NCI-H1092 treated with DMSO at 0.1 percent for 48 hours (cell line): ENCODE measurements at places on chromosomes 3 and 15.

DNA sequence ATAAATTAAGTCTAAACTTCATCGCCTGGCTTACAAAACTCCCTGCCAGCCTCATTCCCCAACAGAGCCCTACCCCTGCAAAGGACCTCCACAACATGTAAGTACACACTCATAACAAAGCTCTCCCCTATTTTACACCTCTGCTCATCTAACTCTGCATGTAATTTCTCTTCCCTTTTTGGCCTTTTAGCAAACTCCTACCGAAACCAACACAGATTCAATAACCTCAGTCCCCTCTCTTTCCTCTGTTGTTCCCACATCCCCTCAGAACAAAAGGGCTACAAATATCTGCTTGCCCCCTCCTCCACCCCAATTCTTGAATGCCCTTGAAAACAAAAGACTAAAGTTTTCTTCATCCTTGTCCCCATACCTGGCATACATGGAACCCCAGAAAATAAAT lies 662 bp downstream of the UBL7 start:
- no peak for DNase-seq

GRCh38 chr15:53196242-53196641 lies 406.1 kb upstream of the ONECUT1 start:
- DNase-seq = no peak

GRCh38 chr3:189625071-189625470 lies 6.1 kb upstream of the TP63 start:
- no peak for DNase-seq

- DNase-seq = no peak
Measured at GRCh38 chr3:9077029-9077428, 113.8 kb upstream of the RAD18 start.

DNA sequence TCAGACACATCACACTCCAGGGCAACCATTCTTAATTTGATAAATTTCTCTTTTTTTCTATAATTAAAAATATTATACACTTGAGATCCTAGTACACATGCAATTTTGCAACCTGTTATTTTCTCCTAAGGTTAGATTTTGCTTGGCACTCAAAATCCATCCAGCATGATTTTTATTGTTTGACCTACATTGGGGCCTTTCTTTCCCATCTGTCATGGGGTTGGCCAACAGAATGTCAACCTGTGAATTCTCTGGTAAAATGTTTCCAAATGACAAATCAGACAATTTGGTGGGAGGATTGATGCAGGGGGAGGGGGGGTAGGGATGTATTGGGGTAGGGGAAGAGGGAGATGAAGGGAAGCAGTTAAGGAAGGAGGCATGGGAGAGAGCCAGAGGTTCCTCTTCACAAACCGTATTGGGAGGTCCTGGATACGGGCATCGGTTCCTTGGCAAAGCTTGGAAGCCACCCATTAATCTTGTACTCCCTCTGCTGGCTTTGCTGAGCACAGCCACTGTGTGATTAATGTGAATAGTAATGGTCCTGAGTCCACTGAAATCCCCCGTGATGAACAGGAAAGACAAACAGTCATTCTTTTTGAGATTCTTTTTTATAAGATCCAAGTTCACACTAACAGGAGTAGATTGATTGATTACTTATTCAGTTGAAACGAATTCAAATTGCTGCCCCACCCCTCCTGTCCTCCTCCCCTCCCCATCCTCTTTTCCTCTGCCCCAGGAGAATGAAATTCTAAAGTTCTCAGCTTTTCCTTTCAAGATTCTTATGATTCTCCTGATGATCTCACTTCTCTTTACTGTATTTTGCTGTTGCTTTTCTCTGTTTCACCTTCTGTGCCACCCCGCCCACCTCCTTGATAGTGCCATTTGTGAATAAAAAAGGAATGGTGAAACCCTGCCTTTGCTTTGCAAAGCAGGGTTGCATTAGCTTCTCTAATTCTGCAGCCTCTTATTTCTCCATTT lies 82.2 kb upstream of the SLC25A26 start:
- DNase-seq = peak; percentile 38

DNA sequence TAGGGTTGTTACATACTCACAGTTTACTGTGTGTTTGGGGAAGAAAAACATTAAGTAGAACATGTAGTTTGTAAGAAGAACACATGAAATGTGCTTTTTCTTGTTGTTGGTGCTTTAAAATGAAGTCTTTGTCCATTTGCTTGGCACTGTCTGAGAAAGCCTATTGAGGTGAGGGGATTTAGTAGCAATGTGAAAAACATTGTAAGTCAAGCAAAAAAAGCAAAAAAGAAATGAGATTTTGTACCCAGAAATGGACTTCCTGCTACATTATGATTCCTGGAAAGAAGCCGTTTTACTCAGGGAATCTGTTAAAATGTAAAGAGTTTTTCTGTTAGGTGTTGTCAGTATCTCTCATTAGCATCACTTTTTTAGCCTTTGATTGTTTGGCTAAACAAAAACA lies 59.9 kb downstream of the KAT2B start:
- DNase-seq = no peak

DNA sequence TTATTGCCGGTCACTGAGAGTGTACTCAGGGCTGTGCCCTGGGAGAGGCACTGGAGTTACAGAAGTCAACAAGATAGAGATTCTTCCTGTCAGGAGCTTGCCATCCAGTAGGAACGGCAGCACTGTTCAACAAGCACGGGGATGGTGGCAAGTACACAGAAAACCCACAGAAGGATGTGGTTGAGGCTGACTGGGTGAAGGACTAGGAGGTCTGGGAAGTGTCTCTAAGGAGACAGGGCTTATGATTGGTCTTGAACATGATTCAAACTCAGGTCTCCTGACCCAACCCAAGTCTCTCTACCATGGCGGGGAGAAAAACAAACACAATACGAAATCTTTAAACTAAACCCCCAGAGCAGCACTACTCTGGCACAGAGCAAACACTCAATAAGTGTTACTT lies 37.6 kb downstream of the ERICH6 start:
- DNase-seq = no peak

DNA sequence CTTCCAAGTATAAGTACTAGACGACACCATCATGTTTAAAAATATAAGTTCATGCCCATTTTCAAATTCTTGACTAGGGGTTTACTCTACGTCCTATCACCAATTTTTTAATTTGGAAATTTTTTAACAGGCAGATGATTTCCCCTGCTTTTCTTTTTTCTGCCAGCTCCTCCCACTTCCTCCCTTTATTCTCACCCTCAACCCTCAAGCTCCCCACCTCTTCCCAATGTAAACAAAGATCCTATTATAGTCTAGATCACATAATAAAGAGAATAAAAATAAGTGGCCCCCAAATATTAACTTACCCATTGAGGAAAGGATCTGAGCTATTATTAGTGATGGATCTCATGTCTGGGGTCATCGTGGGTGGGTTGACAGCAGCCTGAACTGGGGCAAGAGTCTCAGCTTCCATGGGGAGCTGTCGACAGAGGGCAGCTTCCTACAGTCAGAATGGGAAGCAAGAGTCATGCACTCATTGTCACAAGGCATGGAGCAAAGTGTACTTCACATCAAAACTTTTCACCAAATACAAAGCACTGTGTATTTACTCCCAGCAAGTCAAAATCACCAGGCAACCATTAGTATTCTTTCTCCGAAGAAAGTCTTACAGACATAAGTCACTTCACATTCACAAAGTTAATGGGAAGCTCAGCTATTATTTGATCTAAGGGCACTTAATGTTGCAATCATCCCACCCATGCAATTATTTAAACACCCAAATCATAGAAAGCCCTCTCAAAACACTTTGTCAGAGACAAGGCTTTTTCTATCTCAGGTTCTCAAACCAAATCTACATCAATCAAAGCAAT lies 53.2 kb downstream of the TM4SF4 start:
- DNase-seq = no peak

- DNase-seq = no peak
Measured at GRCh38 chr3:164096352-164096751, 981.9 kb downstream of the SI start.

- no peak for DNase-seq
Measured at GRCh38 chr3:130935761-130936492, 42.0 kb downstream of the ATP2C1 start.

DNA sequence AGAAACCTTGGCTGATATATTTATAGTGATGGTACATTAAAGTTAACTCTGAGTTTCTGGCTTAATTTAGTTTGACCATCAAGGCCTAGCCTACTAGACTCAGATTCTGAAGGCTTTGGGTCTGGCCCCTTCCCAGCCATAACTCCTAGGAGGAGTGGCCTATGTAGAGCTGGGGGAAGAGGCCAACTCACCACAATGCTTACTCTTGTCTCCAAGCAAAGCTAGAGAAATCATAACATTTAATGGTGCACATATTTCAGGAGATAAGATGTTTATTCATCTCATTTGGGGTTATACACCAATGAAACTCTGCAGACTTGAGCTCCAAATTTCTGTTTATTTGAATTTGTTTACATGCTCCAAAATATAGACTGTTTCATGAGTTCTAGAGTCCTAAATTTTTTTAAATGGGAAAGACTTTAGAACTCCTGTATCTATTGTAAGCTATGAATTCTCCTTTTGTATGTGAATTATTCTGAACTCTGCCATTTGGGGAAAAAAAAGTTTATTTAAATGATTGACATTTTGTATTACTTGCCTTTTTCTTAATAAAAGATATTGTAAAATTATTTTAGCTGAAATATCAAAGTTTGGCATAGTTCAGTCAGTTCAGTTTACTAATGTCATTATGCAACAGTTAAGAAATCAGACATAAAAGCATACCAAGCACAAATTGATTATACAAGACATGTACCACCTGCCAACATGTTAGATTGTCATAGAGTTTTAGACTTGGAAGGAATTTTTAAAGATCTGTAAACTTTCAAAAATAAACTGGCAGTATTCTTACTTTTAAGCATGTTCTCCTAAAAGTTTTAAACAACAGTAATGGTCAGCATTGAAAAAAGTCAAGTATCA lies 143.4 kb upstream of the NR2E3 start:
- DNase-seq = no peak

GRCh38 chr3:132522353-132522752 lies 74.7 kb upstream of the ACKR4 start:
- DNase-seq = no peak

- DNase-seq = no peak
Measured at GRCh38 chr15:100001405-100001804, 268.2 kb upstream of the LYSMD4 start.

GRCh38 chr3:98875535-98875934 lies 26.0 kb downstream of the DCBLD2 start:
- no peak for DNase-seq

DNA sequence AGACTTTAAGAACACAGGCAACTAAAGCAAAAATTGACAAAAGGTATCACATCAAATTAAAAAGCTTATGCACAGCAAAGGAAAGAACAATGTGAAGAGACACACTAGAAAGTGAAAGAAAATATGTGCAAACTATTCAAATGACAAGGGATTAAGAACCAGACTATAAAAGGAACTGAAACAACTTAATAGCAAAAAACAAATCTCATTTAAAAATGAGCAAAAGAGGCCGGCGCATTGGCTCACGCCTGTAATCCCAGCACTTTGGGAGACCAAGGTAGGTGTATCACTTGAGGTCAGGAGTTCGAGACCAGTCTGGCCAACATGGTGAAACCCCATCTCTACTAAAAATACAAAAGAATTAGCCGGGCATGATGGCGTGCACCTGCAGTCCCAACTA lies 14.4 kb downstream of the NGLY1 start:
- no peak for DNase-seq

- DNase-seq = no peak
Measured at GRCh38 chr3:10315771-10316344, 5.1 kb downstream of the SEC13 start.

DNA sequence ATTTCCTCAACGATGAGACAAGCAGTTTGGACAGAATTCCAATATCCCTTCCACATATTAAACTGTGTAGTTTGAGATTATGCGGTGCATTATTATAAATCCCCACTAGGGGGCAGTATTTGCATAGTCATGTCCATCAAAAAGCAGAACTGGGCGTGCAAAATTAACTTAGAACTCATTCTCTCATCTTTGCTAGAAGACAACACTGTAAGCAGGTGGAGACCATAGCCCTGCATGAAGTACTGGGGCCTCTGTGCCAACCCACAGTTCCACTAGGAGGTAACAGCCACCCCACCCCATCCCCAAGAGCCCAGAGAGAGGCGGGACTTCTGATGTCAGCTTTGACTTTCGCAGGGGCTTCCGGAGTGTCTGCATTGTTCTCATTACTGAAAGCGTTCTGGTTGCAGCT lies 106.6 kb upstream of the TMC3 start:
- peak; percentile 40 for DNase-seq

DNA sequence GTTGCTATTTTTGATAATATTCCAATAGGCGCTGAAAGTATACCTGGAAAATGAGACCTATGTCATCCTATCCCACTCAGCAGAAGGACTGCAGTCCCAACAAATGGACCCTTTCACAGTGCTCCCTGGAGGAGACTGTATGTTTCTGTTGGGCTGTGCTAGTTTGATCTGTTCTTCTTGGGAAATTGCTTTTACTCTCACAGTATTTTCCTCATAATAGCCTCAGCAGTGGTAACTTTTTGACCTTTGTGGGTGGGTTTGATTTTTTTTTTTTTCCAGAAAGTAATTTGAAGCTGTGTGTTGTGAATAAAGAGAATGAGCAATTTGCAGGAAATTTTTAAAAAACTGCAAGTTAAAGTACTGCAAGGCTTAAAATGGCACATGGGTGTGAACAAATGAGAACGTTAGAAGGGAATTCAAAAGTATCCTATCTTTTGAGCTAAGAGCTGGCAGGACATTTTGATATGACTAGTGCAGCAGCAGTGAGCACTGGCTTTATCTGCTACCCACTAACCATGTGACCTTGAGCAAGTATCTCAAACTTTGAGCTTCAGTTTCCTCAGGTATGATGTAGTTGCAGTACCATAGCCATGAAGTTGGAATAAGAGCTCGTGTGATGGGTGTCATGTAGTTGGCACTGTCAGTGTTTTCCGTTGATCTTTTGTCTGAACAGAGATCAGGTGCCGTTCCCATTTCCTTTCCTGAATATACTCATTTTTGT lies 118.4 kb downstream of the ATG7 start:
- DNase-seq = no peak

- no peak for DNase-seq
Measured at GRCh38 chr3:34008191-34008590, 209.8 kb downstream of the PDCD6IP start.

DNA sequence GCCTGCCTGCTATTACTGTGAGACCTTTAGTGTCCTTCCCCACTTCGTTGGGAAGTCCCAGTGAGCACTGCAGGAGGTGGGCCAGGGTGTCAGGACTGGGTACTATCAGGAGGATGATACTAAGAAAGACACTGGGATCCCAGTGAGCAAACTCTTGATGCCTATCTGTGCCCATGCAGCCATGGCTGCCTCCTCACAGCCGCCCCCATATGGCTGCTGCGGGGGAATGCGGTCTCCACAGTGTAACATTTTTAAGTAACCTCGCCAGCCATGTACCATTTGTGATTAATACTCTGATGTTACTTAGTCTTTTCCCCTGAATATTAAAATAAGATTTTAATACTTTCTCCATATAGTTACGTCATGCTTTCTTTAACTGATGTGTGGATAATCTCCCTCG lies 312.2 kb downstream of the RYR3 start:
- no peak for DNase-seq

- DNase-seq = no peak
Measured at GRCh38 chr15:28911310-28911931, 25.6 kb downstream of the APBA2 start.

DNA sequence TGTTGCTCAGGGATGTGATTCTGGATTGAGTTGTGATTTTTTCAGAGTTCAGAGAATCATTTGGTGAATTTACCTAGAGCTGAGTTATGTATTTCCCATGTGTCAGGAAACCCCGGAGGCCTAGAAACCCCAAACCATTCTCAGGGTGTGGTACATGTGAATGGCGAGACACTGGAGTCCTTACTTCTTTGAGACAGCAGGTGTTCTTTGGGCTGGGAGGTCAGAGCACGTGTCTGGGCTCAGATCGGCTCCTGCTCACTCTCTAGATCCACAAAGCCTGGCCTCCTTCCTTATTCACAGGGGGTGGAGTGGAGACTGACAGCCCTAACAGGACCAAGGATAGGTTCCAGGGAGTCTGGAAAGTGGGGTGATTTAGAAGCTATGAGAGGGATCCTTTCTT lies 145.8 kb downstream of the CHDH start:
- no peak for DNase-seq
